Inflammatory macrophage treated with lipopolysaccharide for 1 hour (primary cell): ENCODE measurements at places on chromosomes 16 and 17.

- peak; percentile 44 for DNase-seq
Measured at GRCh38 chr17:39069114-39069756, 82.2 kb downstream of the PLXDC1 start.

DNA sequence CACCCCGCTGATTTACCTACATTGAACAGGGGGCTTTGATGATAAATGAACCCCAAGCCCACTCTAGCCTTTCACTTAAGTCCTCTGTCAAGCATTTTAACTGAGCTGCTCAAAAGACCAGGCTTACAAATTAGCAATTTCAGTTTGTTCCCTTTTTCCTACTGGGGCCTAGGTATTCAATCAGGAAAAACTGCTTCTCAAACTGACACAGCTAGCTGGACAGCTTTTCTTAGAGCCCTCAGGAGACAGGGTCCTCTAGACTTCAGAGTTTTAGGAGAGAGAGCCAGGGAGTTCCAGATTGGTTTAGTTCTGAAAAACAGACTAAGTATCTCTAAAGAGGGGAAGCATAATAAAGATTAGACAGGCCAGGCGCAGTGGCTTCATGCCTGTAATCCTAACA is 6.2 kb upstream of the HEXIM2 start:
- no peak for DNase-seq

DNA sequence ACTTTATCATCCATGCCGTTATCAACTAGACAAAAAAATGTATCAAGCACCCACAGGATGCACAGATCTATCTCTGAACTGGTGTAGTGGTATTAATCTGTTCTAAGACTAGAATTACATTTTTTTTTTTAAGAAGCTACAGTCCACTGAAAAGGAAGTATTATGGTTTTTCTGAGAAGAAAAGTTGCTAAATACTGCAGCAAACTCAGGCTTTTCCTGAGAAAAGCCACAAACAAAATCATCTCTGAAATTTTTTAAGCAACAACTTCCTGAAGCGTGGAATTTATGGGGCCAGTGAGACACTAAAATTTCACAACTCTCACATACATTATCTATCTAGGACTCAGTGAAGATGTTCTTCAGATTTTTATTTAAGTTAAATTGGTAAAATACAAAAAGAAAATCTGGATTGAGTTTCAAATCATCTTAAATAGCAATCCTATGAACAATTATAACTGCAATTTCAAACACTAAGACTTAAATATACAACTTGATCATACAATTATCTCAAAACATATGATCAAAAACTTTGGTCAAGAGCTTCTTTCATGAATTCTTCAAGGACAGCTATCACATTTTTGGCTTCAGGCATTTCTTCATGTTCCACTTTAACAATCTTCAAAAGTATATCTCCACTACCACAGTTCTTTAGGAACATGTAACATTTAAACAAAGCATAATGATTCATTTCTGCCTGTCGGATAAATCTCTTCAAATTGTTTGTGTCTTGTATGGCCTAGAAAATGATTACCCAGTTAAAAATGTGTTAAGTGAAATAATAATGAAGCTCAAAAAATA is 10.5 kb downstream of the C17orf75 start:
- DNase-seq, result peak; percentile 67

GRCh38 chr17:50344731-50345365 is 1.1 kb upstream of the XYLT2 start:
- DNase-seq, result peak; percentile 13

- peak; percentile 62 for DNase-seq
Measured at GRCh38 chr16:81723098-81723723, 55.9 kb upstream of the PLCG2 start.

- no peak for DNase-seq
Measured at GRCh38 chr17:62592341-62593099, 35.0 kb upstream of the MRC2 start.

DNA sequence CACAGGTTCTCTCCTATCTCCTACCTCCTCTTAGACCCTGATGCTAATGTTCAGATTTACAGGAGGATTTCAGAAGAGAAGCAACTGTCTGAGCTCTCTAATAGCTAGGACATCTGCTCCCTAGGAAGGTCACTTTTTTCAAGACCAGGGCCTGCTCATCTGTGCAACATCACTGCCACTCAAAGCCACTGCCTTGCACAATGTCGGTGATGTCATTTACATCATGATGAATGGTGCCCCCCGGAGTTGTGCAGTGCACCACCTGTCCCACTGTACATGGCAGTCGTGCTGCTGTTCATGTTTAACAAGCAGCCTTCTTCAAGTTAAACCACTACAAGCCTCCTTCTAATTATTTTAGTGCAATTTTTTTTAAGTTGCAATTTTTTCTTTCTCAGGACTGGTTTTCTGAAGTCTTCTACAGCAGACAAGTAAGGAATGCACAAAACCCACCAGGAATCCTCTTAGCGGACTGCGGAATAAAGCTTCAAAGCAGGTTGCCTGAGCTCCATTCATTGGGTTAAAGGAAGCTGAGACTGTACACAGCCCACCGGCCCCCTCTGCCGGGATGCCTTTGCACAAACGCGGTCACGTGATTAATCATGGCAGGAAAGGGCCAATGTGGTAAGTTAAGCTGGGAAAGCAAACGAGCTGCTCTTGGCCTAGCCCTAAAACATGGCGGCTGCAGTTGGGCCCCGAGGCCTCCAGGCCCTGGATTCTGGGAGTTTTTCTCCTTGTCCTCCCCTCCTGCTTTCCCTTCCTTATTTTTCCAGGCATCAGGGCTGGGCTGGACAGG is 74.1 kb downstream of the MYH11 start:
- DNase-seq, result no peak

DNA sequence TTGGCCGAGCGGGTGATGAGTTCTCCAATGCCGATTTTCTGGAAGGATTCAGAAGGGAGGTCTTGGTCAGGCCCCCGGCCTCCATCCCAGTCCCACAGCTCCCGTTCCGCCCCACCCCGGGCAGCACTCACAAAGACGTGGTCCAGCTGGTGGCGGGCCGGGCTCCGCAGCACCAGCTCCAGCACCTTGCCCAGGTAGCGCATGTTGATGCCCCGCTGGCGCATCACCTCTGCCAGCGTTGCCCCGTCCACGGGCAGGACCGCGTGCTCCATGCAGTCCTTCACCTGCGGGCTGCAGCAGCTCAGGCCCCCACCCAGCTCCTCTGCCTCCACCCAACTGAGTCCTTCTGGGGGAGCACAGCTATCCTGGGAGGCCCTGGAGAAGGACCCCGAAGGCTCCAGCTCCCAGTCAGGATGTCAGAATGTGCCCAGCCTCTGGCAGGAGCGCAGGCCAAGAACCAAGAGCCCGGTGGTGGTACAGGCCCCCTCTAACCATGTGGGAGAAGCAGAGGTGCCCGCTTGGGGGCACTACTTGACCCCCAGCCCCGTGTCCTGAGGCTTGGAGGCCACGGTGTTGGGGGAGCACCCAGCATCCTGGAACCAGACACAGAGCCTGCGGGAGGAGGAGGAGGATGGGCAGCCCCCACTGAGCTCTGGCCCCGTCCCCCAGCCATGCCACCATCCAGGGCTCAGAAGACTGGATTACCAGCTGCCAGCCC is 16.2 kb downstream of the CLUH start:
- DNase-seq, result no peak
